Myocyte (in vitro differentiated cells): ENCODE measurements at places on chromosomes 12 and 14. TPM values are rescaled to one million over a fixed set of nuclear protein-coding genes. Genes with fewer than 3 reads are reported as not detected.

The TMEM132C gene
- not detected in 2 replicates for total RNA-seq

The PLA2G1B gene
- not detected in 2 replicates for total RNA-seq

The SAV1 gene
- 30.5 and 39.9 TPM in 2 replicates for total RNA-seq

The CCDC88C gene
- total RNA-seq, result 7.2 and 11.5 TPM in 2 replicates
